ENCODE measurements at places on chromosomes 12 and 14.

GRCh38 chr14:39228509-39229221 is 5.0 kb upstream of the MIA2 start:
- DNase-seq = no peak

- no peak for DNase-seq
These were observed 33.0 kb downstream of the METAP2 start for GRCh38 chr12:95506707-95507523.

DNA sequence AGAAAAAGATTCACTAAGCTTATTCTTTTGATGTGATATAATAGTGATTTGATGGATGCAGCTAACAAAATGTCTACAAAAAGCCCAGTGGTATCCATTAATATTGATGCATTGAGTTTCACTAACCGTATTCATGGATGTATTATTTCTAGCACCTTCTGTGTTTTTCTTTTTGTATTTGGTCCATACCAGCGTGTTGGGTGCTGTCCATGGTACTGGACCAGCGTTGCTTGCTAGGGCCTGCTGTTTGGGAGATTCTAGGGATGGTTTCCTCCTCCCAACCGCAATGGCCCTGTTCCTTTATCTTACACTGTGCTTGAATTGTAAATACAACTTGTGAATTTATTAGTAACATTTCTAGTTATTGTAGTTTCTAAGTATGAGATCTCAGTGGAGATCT is 31.7 kb downstream of the ANO4 start:
- DNase-seq = no peak

- no peak for DNase-seq
These were observed 96.1 kb downstream of the PLXNC1 start for GRCh38 chr12:94244165-94245133.

- no peak for DNase-seq
These were observed 120.6 kb upstream of the FKBP4 start for GRCh38 chr12:2673966-2674810.

DNA sequence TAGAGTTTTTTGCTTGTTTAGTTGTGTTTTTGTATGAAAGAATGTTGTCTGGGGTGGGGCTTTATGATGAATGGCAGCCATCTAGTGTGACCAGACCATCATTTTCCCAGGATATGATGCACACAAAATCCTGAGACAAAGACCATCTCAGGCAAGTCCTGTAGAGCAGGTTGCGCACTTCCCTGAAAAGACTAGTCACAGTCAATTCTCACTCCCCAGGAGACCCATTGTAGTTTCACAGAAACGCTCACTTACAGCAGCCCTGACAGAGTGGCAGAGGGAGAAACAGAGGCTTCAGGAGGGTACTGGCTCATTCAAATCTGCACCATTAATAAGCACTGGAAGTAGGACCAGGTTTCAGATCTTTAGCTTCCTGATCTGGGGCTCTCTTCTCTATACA is 183.2 kb downstream of the TMEM117 start:
- DNase-seq = no peak

- DNase-seq = no peak
These were observed 44.0 kb upstream of the MEG3 start for GRCh38 chr14:100781952-100782351.

- no peak for DNase-seq
These were observed 60.2 kb downstream of the PLXNC1 start for GRCh38 chr12:94208622-94208966.

DNA sequence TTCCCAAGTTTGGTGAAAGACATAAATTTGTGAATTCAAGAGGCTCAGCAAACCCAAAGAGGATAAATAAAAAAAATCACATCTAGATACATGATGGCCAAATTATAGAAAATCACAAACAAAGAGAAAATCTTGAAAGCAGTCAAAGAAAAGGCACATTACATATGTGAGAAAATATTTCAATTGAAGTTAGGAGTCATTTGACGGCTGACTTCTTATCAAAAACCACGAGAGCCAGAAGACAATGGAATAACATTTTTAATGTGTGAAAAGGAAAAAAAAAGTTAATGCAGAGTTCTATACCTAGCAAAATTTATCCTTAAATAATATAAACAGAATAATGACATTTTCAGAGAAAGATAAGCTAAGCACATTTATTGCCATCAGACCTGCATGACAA is 307.0 kb downstream of the C12orf75 start:
- DNase-seq = no peak

DNA sequence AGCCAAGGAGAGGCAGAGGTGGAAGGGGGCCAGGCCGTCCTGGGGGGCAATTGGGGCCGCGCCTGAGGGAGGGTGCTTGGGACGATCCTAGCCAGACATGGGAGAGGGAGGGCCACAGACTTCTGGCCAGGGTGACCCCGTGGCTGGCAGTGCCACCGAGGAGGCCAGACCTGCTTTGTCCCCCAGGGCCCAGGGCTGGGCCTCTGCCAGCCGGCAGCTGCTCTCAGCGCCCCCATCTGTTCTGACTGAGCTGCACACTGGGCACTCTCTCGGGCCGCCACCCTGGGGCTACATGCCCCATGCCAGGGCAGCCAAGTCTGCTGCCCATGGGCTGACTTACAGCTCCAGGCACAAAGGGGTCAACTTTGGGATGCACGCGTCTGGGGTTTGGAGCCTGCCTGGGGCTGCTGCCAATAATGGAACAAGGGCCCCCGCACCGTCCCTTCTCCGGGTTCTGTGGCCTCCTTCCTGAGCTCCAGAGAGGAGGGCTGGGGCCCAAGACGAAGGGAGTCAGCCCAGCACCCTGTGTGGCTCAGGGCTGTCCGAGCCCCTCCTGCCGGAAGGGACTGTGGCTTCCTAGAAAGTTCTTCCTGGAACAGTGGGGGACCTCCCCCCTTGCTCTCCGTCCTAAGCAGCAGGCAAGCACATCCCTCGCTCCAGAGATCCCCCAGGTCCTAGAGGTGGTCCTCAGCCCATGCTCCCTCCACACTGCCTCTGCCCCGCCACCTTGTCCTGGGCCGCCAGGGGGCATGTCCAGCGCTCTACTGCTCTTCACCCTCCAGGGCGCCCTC is 1.1 kb downstream of the ADSS1 start:
- no peak for DNase-seq

GRCh38 chr14:89723930-89724627 is 230.5 kb downstream of the EFCAB11 start:
- no peak for DNase-seq

GRCh38 chr14:81986005-81986404 is 452.4 kb upstream of the SEL1L start:
- no peak for DNase-seq

GRCh38 chr14:22872033-22872832 is 693 bp downstream of the LRP10 start:
- DNase-seq = no peak

DNA sequence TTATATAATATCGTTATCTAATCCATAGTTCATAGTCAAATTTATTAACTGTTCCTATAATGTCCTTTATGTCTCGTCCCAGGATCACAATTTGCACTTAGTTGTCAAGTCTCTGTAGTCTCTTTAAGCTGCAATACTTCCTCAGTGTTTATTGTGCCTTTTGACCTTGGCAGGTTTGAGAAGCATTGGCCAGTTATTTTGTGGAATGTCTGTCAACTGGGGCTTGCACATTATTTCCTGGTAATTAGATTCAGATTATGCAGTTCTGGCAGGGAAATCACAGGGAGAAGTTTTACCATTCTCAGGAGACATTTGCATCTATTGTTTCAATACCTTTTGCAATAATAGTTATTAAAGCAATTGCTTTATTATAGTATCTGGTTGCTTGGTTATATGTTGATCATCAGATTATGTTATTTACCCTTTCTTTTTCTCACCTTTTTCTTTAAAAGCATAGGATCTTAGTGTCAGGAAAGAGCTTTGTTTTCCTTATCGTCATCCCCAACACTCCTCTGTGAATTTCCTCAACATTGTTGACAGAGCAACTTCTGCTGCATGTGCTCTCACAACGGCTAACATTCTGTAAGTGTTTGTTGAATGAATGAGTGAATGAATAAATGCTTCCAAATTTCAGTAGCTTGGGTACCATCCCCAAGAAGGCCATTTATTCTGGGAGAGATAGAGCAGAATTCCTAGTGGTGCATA is 3.7 kb upstream of the ART4 start:
- no peak for DNase-seq

DNA sequence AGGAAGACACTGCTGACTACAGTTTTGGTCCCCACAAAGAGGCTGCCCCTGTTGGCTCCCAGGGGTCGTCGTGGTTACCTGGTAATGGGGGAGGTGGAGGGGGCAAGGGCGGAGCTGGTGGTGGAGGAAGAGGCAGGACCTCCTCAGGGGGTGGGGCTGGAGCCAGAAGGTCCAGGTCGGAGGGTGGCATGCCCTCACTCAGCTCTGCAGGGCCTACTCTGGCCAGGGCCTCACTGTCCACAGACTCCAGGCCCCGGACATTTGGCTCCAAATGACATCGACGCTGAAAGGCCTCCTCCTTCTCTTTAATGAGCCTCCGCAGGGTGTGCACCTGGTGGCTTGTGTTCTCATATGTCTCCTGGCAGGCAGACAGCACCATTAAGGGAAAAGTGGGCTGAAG is 28.5 kb downstream of the PRPF40B start:
- DNase-seq = no peak

GRCh38 chr12:113766131-113766878 is 199.8 kb downstream of the RBM19 start:
- DNase-seq = no peak

- DNase-seq = no peak
These were observed 117.0 kb downstream of the NTN4 start for GRCh38 chr12:95673576-95673975.

DNA sequence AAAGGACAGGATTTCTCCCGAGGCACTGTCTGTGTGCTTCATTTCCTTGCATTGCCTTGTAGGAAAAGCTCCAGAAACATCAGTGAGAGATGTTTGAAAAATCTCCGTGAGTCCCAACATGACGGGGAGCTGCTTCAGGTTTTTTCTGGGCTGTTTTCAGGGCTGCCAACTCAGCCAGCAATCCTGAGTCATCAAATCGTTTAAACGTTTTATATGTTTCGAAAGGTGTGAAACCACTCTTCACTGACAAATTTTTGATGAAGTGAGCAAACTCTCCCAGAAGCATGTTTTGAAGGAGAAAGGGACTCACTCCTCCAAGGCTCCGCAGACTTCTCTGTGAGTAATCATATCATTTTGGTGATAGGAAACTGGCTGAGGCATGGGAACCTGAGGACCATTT is 240.5 kb downstream of the TMEM132C start:
- no peak for DNase-seq

- no peak for DNase-seq
These were observed 4.9 kb upstream of the RIC8B start for GRCh38 chr12:106769546-106769945.

DNA sequence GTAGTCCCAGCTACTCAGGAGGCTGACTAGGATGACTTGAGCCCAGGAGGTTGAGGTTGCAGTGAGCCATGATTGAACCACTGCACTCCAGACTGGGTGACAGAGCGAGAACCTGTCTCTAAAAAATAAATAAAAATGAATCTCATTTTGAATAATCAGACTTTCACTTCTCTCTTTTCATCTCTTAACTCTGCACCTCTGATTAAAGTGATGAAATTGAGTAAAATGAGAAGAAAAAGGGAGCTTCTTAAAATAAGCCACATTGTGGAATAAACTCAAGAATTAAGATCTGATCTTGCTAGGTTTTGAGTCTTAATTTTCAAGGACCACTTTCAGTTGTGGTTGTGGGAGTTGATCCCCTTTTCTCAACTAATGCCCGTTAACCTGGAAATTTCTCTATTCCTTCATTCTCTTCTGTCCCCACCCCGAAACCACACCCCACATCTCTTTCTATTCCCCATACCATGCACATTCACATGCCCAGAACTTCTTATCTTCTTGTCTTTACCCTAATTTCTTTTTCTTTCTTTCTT is 70.9 kb upstream of the ETV6 start:
- DNase-seq = no peak

- no peak for DNase-seq
These were observed 107.6 kb downstream of the PLEKHG7 start for GRCh38 chr12:92810370-92810769.

GRCh38 chr12:31280183-31280582 is 45.8 kb downstream of the SINHCAF start:
- DNase-seq = no peak

GRCh38 chr14:55979096-55979495 is 139.1 kb upstream of the PELI2 start:
- no peak for DNase-seq

- DNase-seq = no peak
These were observed 15.0 kb downstream of the NDUFA12 start for GRCh38 chr12:94988471-94988870.

GRCh38 chr12:54555670-54556257 is 6.4 kb downstream of the PDE1B start:
- no peak for DNase-seq

GRCh38 chr12:12229556-12230092 is 37.2 kb downstream of the LRP6 start:
- no peak for DNase-seq

Data from AG04449 (cell line).